ENCODE measurements at places on chromosomes 2 and 18. TPM values are rescaled to one million over a fixed set of nuclear protein-coding genes. Genes with fewer than 3 reads are reported as not detected.

DNA sequence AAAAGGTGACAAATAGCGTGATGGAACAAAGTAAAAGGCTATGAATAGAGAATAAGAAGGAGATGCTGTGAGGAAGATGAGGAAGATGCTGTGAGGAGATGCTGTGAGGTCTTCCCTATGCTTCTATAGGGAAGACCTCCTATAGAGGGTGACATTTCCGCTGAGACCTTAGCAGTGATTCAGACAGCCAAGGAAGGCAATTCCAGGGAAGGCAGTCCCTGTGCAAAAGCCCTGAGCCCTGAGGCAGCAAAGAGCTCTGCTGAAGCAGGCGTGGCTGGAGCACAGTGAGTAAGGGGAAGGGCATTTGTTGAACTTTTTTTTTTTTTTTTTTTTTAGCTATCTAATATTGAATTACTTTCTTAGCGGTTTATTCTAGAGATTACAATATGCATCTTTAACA, 142.7 kb upstream of the FOSL2 start:
- no peak for DNase-seq

GRCh38 chr2:36565712-36566111, 32.3 kb downstream of the FEZ2 start:
- no peak for DNase-seq

Gene AAMP
- polyA plus RNA-seq, result 71.8 TPM

- no peak for DNase-seq
These were observed 708.1 kb downstream of the SLC4A3 start for GRCh38 chr2:220335591-220335915.

DNA sequence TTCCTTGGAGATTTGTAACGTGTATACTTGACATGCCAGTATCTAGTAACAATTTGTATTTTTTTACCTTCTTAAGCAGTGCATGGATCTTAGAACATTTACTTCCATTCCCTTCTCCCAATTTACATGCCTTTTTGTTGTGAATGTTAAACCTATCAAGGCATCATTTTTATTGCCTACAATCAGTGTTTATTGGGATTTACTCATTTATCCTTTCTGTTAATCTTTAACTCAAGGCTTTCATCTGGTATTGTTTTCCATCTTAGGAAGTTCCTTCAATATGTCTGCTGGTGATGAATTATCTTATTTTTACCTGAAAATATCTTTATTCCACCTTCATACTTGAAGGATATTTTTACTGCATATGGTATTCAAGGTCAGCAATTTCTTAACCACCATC, 88.5 kb upstream of the EMILIN2 start:
- no peak for DNase-seq

Gene DGKD
- 60.6 TPM for polyA plus RNA-seq

GRCh38 chr18:65906621-65907034, 155.8 kb downstream of the CDH7 start:
- no peak for DNase-seq

Gene UGT1A3
- polyA plus RNA-seq, result not detected

DNA sequence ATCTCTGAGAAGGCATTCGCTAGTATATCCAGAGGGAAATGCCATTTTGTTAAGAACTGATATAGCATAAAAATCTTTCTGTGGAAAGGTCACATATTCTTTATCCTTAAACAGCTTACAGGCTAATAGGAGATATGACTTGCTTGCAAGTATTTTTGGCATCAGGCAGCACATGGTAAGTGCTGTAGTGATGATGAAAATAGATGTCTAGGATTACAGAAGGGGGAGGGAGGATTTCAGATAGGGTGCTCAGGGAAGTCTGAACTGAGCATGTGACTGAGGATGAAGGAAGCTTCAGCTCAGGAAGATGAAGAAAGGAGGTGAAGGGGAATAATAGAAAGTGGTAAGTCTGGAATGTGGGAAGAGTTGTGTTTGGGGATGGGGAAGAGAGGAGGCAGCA, 158.5 kb upstream of the NOSTRIN start:
- no peak for DNase-seq

Gene ALPP
- polyA plus RNA-seq, result not detected

DNA sequence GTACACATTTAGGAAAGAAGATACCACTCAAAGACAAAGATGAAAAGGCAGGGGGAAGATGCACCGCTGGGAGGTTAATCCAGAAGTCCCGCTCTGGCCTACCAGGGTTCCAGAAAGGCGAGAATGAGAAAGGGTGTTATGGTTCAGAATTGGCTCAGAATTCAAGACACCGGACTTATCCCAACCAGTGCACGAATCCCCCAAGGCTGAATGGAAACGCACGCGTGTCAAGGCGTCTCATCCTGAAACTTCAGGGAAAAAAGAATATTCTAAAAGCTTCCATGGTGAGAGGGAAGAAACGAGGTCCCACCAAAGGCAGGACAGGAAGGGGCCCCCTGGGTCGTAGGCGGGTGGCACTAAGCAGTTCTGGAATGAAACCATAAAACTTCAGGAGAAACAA, 71.9 kb downstream of the SLC66A2 start:
- DNase-seq, result no peak

- DNase-seq, result no peak
These were observed 233.8 kb upstream of the OSR1 start for GRCh38 chr2:19592197-19592596.

GRCh38 chr2:62460175-62460574, 45.8 kb downstream of the TMEM17 start:
- DNase-seq, result no peak

Gene PLGLB1
- polyA plus RNA-seq, result not detected

- DNase-seq, result no peak
These were observed 138.5 kb downstream of the COL4A4 start for GRCh38 chr2:227025510-227025909.

DNA sequence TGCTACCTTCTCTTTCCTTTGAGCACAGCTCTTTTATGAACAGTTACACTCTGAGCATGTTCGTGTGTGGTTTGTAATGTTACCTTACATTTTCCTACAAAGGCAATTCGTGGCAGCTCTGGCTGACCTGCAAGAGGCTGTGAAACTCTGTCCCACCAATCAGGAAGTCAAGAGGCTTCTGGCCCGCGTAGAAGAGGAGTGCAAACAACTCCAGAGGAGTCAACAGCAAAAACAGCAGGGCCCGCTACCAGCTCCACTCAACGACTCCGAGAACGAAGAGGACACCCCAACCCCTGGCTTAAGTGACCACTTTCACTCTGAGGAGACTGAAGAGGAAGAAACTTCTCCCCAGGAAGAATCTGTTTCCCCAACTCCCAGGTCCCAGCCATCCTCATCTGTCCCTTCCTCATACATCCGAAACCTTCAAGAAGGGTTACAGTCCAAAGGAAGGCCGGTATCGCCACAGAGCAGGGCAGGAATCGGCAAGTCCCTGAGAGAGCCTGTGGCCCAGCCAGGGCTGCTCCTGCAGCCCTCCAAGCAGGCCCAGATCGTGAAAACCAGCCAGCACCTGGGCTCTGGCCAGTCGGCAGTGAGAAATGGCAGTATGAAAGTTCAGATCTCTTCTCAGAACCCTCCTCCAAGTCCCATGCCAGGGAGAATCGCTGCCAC, 56.9 kb downstream of the WDSUB1 start:
- no peak for DNase-seq

Gene KIAA2012
- polyA plus RNA-seq, result not detected

DNA sequence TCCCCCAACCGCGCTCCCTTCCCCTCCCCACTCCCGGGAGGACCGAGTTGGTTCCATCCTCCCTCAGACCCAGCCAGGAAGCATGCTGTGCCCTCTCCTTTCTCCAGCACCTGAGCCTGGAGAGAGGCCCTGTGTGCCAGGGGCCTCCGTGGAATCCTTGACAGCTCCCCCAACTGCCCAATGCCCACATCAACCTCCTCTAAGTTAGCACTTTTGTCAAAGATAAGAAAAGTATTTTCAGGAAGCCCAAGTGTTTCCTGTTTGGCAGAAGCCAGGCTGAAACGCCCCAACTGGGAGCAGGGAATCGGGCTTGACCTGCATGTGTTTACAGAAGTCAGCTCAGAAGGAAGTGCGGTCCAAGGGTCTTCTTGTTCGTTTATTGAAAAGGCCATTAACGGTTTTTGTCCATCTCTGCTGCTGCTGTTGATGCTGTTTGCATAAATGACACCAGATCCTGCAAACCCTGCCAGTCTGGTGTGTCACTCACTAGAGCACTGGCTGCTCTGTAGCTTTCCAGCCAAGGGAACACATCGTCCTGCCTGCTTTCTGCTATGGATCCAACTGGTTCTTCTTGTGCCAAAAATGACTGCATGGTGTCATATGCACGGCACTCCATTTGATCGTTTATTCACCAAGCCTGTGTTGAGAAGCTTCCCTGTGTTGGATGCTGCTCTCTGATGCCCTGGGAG, 35.4 kb upstream of the COL6A3 start:
- DNase-seq, result no peak

- DNase-seq, result no peak
These were observed 10.2 kb downstream of the CERS6 start for GRCh38 chr2:168466190-168466737.

Gene GPAT2
- 6.8 TPM for polyA plus RNA-seq

DNA sequence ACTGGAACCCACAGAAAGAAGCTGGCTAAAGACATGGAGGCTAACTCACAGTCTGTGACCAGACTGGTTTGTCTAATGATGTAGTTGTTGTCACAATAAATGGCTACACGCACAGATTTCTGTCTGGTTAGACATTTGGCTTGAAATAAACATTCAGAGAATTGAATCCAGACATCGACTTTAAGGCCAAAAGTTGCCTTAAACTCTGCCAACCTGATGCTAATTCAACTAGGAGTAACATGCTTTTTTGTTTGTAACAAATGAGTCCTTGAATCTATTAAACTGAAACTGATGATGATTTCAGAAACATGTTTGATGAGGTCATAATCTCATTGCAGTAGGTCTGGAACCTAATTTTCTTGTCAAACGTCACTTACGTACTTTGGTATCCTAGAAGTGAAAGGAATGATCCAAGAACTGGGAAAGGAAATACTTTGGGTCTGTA, 123.8 kb downstream of the ERBB4 start:
- no peak for DNase-seq

Gene SH3BP4
- polyA plus RNA-seq, result 2.3 TPM

DNA sequence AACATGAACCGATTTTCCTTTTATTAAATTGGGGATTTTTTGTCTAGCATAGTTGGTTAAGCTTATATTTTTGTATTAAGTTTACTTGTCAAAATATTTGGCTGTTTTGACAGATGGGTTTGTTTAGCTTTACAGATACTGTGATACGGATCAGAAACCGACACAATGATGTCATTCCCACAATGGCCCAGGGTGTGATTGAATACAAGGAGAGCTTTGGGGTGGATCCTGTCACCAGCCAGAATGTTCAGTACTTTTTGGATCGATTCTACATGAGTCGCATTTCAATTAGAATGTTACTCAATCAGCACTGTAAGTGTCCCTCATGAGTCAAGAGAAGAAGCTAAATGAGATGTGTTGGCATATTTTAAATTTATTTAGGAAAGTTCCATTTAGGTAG, 8.5 kb downstream of the PDK1 start:
- DNase-seq, result no peak

- DNase-seq, result no peak
These were observed 141.2 kb upstream of the TWIST2 start for GRCh38 chr2:238706673-238707072.

DNA sequence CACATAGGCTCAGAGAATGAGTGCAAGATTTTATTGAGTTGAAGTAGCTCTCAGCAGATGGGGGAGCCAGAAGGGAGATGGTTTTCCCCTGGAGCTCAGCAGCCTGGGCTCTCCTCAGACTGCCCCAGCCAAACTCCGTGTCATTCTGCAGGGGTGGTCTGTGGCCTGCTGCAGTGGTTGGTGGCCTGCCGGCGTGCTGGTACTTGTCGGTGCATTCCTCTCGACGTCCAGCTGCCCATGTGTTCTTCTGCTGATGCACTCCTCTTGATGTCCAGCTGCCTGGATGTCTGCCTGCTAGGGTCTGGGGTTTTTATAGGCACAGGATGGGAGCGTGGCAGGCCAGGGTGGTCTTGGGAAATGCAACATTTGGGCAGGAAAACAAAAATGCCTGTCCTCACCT, 25.6 kb upstream of the TMEM17 start:
- no peak for DNase-seq

DNA sequence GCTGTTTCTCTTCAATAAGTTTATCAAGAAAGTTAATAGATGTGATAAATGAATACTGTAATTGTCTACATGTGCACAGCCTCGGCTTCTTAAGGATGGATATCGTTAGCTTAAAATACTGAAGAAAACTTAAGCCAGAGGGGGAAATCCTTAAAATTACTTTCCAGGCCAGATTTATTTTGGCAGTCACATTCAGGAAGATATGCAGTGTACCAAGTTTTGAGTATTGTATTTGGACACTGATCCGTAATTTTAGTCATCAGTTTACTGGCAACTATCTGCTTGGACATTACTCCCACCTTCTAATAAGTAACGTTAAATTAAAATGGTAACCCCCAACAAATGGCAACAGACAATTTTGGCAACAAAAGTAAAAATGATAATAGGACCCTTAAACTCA, 770.0 kb upstream of the ZEB2 start:
- no peak for DNase-seq

GRCh38 chr2:119436993-119437772, 5.5 kb downstream of the TMEM37 start:
- DNase-seq, result no peak

DNA sequence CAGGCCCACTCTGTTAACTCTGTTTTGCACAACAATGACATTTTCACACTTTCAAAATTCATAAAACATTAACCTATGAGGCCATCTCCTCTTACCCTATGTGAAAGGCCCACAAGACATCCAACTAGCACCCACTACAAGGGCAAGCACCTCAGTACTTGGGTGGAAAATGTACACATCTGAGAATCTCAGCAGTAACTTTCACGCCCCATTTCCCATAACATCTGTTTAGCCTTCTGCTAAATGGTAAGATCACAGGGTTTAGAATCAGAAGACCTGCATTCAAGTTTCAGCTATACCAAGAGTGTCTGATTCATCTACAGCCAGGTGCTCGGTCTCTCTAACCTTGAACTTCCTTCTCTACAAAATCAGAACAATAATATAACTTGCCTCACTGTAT, 89.2 kb downstream of the SP100 start:
- no peak for DNase-seq

DNA sequence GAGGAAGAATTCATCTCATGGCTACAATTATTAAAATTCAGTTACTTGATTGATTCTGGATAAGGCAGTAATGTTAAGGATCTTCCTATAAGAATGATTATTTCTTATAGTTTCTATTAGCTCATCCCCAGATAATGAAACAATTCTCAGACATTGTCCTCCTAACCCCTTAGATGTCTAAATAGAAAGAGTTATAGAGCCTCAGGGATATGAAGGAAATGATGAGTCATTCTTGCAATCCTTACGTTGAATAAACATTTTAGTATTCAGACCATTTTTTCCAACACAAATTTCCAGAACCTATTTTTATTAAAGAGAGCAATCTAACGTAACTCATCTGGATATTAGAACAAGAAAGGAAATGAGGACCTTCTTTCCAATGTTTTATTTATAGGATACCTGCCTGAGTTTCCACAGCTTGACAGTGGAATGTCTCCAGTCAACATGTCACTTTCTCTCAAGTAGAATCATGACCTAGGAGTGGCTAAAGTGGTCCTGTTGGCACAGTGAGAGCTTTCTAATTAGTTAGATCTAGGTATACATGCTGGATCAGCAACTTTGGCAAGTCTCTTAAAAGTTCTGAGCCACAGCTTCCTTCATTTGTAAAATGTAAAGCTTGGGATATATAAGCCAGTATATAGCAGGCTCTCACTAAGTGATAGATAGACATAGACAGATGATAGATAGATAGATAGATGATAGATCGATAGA, 88.0 kb upstream of the RAB27B start:
- no peak for DNase-seq

Gene ABCG5
- polyA plus RNA-seq, result not detected

Data from immature natural killer cell (primary cell).